Foreskin keratinocyte (primary cell): ENCODE measurements at places on chromosomes 3 and 15. TPM values are rescaled to one million over a fixed set of nuclear protein-coding genes. Genes with fewer than 3 reads are reported as not detected.

DNA sequence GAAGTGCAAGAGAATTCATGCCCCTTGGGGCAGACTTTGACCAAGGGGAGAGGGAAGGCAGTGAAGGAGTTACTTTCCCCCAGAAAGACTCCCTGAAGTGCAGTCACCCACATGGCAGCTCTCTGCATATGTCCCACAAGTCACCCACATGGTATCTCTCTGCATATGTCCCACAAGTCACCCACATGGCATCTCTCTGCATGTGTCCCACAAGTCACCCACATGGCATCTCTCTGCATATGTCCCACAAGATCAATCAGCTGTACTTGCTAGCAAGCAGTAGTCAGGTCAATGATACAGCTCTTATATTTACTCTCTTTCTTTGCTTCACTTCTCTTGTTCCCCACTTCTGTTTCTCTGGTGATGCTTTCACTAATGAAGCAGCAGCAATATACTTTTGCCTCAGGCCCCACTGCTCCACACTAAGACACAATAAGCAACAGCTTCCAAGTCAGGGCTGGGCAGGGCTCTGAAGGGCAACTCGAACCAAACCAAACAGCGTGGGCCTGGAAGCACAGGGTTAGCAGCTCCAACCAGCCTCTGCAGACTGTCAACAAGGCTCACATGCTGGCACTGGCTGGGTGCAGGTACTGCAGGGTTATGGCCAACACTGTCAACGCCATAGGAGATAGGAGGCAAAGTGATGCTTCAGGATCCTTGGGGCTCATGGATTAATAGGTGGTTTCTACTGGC lies 46.7 kb downstream of the THBS1 start:
- DNase-seq: no peak

DNA sequence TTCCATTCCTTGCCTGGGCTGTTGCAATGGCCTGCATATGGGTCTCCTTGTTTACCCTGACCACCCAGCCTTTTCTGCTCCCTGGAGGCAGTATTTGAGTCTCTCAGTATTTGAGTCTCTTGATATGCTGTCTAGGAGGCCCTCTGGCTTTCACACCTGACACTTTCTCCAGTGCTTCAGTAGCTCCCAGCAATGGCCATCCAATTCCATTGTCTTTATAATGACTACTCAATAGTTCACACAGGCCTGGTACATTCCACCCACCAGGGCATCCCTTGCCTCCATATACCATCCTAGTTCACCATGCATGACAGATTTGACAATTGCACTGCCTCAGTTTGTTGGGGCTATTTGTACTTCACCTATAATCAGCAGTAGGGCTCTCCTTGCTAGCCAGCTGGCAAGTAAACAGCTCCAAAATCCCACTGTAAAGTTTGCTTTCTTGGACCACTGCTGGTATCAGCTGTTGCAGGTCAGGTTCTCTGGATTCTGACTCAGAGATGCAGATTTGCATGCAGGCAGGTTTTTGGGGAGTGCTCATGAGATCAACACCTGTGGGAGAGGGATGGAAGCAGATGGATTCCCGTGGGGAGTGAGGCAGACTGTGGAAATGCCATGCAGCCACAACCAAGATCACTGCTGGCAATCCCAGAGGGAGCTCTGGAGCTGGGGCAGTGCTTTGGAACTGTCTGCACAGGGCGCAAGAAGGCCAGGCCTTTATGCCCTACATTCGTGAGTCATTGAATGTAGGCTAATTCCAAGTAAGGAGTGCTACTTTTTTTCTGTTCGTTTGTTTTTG lies 19.1 kb upstream of the XIRP1 start:
- no peak for DNase-seq

DNA sequence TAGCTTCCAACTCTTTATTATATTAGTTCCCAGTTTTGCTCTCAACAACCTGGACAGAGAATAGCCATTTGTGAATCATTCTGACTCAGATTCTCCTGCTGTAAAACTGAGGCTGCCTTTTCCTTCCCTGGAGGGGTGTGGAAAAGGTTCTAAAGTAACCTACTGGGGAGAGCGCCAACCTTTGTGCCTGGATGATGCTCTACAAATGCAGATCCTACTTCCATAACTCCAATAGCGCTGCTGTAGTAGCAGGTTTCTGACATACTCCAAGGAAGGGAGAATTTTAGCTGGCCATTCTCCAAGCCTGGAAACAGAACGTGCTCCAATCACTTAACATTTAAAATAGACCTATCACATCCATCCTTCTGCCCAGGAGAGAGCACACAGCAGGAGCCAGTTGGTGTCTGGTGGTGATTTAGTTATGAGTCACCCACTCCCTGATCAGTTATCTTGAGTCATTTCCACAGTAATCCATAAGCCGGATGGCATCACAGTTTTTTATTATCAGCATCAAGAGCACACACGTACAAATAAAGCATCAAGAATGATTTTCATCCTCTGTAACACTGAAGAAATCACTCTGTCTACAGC lies 38.3 kb downstream of the MYH15 start:
- DNase-seq: peak; percentile 97

DNA sequence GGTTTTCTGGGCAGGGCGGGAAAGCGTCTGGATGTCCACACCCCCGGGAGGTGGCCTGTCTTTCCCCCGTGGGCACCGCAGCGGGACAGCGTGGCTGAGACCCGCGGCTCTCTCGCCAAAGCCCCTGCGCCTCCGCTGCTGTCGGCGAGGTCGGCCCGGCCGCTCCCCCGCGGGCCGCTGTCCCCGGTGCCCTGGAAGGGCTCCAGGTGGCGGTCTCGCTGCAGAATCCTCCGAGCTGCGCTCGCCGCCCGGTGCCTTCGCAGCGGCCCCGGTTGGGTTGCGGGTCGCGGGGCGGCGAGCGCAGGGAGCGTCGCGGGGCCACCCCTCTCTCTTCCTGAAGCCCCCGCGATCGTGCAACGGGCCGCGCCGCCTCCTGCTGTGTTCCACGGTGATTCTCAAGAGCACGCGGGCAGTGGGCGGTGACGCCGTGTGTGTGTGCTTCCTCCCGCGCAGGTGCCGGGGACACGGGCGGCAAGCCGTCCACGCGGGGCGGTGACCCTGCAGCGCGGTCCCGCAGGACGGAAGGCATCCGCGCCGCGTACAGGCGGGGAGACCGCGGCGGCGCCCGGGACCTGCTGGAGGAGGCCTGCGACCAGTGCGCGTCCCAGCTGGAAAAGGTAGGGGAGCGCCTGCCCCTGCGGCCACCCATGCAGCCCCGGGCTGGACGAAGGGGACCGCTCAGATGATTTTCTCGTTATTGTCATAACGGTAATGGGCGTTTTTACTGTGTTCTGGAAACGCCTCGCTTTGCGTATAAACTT lies 54.4 kb downstream of the LRRK1 start:
- no peak for DNase-seq

DNA sequence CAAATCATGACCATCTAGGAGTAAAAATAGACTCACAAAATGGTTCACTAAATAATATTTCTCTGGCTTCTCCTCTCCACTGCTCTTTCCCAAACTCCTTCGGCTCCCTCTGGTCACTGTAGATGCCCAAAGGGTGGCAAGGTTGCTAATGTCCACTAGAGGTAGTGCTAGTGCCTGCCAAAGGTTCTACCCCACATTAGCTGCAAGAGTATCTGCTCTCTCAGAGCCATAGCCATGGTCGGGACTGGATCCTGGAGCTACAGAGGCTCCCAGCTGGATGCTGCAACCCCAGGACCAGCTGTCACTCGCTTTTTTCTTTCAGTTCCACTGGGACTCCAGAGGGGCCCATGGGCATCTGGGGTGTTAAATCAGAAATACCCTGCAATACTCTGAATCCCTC lies 8.5 kb downstream of the HTR3D start:
- DNase-seq: peak; percentile 23

DNA sequence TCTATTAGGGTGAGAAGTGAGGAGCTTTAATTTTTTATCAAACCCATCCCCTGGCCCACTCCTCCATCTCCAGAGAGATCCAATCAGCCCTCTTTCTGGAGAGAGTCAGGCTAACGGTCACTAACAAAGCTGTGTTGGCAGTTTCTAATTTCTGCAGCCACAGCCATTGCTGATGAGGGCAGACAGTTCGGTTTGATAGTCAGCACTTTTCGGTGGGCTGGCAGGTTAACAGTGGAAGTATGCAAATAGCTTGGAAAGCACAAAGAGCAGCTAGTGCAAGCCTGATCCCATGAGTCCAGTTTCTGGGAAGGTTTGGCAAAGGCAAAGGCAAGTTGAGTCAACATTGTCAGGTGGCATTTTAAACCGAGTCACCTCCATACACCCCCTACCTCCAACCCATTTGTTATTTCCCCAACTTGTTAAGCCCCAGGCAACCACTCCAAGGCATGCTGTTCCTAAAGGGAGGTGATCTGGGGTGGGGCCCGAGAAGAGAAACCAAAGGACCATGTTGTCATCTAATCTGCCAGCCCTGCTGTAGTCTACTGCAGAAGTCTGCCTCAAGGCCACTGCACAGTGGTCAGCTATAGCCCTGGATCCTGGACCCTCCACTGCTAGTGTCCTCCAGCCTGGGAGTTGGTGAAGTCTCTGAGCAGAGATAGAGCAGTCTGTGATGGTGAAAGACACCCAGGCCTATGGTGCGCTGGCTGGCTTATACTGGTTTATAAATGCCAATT lies 1.7 kb downstream of the CCR1 start:
- no peak for DNase-seq

DNA sequence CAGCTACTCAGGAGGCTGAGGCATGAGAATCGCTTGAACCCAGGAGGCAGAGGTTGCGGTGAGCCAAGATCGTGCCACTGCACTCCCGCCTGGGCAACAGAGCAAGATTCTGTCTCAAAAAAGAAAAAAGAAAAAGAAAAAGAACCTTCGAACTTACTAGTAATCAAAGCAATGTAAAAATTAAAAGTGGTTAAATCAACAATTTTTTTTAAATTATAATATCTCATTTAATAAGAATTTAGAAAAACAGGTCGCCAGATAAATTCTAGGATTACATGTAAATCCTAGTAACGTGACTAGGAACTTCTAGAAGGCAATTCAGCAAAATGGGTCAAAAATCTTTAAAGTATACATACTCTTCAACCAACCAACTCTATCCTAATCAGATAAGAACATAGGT lies 37.2 kb downstream of the GSK3B start:
- no peak for DNase-seq

DNA sequence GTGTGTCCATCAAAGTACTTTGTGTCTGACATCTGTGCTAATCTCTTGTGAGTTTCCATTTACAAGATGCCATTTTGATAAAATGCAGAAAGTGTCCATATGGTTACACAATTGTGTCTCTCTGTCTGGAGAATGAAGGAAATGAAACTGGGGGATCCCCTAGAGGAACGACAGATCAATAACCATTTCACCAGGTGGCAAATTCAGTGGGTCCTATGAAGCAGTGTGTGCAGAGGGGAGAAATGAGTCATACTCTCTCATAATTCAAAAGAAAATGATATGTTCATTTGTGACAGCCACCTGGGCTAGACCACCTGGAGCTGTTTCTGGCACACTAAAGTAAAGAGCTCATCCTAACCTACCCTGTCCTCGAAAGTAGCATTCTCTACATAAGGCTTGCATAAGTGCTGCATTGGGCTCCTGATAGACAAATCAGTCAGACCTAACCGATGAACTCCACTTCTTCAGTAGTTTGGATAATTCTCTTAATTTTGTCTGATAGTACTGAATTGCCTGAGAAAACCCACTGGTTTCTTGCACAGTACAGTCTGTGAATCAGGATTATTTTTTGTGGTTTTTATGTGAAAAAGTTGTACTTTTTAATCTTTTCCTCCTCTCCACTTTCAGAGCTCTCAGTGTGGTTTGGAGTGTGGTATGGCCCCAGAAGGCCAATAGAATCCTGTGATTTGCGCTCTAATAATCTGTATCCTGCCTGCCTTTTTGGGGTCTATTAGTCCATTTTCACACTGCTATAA lies 10.3 kb upstream of the CD47 start:
- DNase-seq: no peak

GRCh38 chr3:171833789-171834460 lies 9.2 kb upstream of the TMEM212 start:
- peak; percentile 35 for DNase-seq

- no peak for DNase-seq
These were observed 32.5 kb downstream of the CSPG4 start for GRCh38 chr15:75680007-75680789.

- no peak for DNase-seq
These were observed 180.8 kb downstream of the MEGF11 start for GRCh38 chr15:66072616-66073361.

DNA sequence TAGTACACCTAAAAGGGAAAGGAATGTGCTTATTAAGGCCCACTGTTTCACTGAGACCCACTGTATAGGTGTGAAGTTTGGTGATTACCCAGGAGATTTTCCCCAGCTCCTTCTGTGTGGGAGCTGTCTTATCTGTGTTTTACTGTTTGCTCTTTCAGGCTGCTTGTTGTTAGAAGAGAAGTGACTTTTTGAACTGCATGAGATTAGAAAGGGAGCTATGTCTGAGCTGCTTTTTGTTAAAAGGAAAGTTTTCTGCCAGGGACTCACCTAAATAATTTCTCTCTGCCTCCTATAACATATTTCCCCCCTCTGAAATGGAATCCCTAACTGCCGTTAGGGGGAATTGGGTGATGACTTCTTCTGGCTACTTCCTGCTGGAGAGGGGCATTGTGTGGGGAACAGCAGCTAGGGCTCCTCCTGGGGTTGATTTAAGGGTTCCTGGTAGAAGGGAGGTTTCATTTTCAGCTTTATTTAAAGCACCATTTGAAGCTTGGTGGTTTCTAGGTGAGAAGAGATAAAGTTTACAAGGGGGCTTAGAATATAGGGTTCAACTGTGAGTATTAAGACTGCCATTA lies 77.1 kb upstream of the ATP11B start:
- no peak for DNase-seq

DNA sequence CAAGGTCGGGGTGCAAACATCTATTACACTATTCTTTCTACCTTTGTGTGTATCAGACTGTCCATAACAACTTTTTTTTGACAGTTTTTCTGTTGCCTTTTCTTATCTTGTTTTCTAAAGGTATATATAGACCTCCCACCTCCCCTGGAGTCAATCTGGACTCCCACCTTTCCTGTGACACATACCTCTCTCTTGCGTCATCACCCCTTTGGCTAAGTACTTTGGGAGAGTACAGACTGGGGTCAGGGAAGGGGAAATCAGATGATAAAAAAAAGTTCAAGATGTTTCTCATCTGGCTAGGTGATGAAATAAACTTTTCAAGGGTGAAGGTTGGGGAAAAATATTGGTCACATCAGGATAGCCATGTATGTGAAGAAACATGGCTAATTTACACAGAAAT lies 17.2 kb downstream of the TSPAN3 start:
- DNase-seq: no peak

DNA sequence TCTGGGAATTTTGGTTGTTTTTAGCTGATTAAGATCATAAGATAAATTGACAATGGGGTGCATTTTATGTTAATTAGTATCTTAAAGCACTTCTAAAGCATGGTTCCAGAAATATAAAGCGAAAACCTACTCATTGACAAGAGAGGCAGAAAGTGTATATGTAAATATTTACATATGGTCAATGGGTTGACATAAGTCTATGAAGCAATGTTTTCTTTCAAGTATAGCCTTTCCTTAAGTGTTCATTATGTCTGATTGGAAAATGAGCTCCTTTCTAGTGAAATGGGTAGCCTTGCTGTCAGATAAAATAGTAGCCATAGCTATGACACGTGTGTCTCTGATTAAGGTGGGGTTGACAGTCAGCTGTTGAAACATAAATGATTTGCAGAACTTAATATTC lies 365.2 kb upstream of the AGTR1 start:
- no peak for DNase-seq

- no peak for DNase-seq
These were observed 26.6 kb downstream of the ALDH1L1 start for GRCh38 chr3:126153695-126154360.

Gene ATP2B2
- polyA plus RNA-seq: not detected in 2 replicates

Gene ACP3
- 0.12 and 0.21 TPM in 2 replicates for polyA plus RNA-seq

Gene STAC
- polyA plus RNA-seq: 0.76 and 1.3 TPM in 2 replicates

Gene SMCO1
- not detected in 2 replicates for polyA plus RNA-seq

Gene PPP4R2
- polyA plus RNA-seq: 11.5 and 13.1 TPM in 2 replicates

Gene PPP1R14D
- polyA plus RNA-seq: not detected in 2 replicates

Gene GOLGA6L9
- 0.88 and 1.1 TPM in 2 replicates for polyA plus RNA-seq
